ENCODE measurements at places on chromosomes 7 and 10.

- no peak for DNase-seq
Measured at GRCh38 chr10:1462521-1462920, 274.8 kb downstream of the ADARB2 start.

DNA sequence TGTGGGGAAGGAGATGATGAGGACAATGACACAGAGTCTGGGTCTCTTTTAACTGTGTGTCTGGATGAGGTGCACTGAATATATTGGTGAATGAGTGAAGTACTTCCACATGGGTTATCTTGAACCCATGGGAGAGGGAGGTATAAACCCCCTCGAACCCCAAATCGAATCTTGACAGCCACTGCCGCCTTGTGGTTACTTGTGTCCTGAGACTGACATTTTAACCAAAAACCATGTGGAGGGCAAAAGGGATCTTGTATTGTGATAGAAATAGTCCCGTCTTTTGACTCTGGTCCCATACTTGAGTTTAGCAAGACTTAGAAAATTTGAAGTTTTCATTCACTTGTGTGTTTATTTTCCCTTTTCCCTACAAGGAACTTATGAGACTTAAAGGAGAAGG, 283.3 kb downstream of the PHTF2 start:
- DNase-seq, result no peak

- no peak for DNase-seq
Measured at GRCh38 chr7:10940704-10941355, 32.8 kb upstream of the PHF14 start.

GRCh38 chr10:132104471-132105301, 38.9 kb downstream of the JAKMIP3 start:
- DNase-seq, result no peak

DNA sequence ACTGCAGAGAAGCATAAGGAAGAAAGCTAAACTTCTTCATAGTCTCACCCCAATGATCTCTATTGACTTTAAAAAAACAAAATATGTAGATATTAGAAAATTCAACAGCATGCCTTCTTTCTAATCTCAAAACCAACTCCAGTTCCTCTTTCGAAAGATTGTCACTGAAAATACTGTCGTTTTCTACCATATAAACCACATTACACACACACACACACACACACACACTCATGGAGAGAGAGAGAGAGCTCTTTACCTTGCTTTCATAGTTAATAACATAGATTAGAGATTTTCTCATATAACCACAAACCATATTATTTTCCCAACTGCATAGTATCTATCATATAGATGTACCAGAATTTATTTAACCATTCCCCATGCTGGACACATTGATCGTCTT, 296.2 kb upstream of the MGMT start:
- no peak for DNase-seq

DNA sequence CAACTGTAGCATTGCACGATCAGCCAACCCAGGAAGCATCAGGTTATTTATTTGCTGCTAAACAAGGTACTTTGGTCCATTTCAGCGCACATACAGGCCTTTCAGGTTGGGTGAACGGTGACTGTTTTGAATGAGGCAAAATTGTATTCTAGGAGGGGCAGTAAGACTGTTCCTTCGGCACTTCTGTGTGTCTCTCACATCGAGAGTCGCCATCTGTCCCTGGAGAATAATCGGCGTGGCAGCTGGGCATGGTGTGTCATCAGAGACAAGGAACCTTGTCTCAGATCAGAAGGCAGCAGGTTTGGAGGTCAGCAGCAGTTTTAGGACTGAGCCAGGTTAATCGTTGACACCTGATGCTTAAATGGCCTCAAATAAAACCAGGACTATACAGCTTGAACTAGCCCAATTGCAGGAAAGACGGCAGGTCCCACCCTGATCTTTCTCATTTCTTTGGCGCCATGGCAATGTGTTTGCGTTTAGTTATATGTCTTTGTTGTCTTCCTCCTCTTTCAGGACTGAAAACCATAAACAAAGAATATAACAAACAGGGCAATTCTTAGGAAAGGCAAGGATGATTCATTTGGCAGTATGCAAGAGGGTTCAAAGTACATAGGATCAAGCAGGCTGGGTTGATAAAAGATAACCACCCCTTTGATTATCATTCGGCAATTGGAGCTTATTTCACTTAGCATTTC, 92.0 kb upstream of the PRR15 start:
- DNase-seq, result no peak

DNA sequence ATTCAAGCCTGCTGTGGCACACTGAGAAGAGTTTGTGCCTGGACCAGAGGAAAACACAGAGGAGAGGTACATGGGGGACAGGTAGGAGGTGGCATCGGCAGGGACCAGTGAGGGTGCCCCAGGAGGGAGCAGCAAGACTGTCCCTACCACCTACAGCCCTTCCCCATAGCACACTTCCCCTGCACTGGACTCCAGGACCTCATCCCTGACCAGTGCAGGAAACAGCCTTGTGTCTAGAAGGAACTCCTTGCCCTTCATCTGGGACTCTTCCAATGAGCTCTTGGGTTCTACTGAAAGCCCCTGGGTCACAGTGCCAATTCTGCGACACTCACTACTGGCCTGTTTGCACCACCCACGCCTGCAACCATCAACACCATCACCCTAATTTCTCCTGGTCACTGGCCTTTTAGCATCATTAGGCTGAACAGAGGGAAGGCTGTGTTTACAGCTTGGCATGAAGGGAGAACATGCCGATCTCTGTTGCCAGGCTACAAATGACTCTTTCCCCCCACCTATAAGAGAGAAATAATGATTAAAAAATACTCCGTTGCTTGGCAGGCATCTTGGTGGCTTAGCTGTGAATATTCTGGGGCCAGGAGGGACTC, 371.9 kb upstream of the ZMIZ1 start:
- no peak for DNase-seq

DNA sequence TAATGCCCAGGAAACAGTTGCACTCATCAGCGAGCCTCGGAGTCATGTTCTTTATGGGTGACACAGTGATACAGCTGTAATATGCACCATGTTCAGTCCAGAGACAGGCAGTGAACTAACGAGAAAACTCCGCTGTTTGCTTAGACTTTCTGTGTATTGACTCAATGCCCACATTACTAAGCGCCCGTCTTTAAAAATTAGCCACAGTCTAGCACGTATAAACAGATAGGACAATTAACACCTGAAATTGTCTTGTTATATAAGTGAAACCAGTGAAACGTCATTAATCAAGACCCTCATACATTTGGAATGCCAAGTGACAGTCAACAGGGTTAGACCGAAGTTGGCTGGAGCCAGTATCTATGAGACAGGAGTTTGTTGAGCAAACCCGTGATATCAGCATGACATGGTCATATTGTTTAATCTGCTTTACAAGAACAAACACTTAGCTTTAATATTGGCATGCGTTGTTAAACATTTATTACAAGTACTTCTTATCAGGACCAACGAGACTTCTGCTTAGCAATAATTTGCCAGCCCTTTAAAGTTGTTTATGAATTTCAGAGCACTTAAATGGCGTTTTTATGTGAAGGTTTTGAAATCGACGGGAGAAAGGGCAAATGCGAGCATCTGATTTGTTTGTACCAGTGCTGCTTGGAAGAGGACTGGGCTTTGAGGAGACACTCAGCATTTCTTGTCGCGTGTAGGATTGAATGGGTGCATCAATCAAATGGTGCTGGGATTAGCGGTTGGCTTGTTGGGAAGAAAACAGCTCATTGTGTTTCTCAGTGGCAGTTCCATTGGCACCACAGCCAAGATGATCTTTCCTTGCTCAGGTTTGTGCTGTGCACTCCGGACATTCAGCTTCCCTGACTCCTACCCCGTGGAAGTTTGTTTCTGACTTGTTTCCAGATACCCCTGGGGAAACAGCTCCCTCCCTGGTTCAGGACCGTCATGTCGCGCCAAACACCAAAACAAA, 56.3 kb downstream of the CAMK1D start:
- no peak for DNase-seq

DNA sequence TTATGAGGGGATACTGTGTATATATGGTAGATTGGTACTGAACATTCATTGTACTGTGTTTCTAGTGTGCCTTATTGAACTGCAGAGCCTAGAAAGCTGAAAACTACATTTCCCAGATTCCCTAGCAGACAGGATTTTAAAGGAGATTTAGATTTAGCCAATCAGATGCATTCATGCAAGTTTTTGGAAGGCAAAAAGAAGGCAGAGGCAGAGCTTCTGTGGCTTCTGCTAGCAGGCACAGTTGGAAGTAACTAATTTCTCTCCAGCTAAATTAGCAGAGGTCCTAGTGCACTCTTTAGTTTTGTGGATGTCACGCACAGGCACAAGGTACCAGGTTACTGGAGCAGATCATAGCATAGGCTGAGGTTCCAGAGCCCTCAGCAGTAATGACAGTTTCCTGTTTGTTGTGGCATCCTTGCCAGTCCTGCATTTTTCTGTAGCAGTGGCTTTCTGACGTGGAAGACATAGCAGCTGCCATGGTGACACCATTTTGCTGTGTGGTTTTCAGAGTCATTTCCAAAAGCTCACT, 83.7 kb upstream of the CCDC71L start:
- no peak for DNase-seq

GRCh38 chr10:52574697-52575096, 197.9 kb downstream of the MBL2 start:
- no peak for DNase-seq

DNA sequence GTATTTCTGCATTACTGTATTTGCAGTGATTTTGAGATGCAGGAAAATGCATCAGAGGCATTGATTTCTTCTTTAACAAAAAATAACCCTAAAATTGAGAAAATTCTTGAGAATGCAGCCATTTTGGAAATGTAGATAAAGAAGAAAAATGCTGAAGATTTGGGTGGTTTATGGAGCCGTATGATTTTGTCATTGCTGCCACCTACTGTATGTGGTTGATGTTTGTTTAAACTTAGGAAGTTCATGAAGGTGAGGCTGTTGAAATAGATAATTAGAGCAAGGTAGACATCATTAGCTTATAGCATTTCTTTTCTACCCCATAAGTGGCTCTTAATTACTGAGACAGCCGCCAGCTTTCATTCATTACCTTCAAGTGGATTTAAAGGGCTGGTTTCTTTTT, 92.1 kb upstream of the SAMD8 start:
- no peak for DNase-seq

DNA sequence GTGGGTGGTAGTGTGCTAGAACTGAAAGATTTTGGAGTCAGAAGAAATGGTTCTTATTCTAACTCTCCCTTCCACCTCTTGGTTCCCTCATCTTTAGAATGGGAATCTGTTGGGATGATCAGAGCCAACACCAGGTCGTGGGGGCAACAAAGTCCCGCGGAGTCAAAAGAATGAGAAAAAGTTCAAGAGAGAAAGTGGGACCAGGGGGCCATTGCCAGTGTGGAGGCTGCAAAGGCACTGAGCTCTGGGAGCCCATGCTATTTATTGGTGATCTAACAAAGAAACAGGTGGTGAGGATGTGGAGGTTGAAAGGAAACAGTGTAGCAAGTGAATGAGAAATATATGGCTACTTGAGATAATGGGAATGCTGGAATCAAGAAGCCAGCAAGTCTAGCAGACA, 29.4 kb downstream of the AGAP4 start:
- DNase-seq, result no peak

DNA sequence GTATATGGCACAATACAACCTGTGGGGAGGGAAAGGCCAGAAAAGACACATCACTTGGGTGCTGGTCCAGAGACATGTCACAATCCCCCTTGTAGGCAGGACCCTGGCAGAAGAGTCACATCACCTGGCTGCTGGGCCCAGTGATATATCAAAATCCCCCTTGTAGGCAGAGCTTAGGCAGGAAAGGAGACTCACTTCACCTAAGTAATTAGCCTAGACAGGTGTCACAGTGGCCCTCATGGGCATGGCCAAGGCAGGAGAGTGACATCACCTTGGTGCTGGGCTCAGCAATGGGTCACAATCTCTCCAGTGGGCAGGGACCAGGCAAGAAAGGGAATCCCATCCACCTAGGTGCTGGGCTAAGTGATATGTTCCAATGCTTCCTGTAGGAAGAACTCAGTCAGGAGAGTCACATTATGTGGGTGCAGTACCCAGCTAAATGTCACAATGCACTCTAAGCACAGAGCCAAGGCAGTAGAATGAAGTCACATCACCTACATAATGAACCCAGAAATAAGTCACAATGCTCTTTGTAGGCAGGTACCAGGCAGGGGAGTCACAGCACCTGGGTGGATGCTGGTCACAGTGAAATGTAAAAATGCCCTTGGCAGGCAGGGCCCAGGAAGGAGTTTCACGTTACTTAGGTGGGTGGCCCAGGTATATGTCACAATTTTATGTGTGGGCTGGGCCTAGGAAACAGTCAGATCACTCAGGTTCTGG, 18.9 kb upstream of the ZNF736 start:
- DNase-seq, result no peak

- DNase-seq, result no peak
Measured at GRCh38 chr10:7707102-7707501, 4.0 kb downstream of the ITIH2 start.

- DNase-seq, result no peak
Measured at GRCh38 chr7:81506609-81507008, 263.2 kb downstream of the HGF start.

DNA sequence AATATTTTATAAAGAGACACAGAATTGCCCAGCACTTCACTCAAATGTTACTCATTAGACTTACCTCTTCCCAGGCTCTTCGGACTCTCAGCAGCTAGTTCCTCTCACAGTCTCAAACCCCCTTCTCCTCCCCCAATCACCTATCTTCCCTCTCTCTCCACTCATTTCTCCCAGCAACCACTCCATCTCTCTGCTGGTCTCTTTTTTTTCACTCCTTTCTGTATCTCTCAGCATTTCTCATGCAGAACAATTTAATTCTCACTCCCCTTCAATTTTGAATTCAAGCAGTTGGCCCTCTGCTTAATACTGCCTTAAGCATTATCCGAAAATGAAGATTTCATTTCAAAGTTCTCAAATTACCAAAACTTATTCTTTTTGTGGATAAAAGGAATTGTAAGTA, 34.4 kb upstream of the CAV2 start:
- DNase-seq, result no peak

DNA sequence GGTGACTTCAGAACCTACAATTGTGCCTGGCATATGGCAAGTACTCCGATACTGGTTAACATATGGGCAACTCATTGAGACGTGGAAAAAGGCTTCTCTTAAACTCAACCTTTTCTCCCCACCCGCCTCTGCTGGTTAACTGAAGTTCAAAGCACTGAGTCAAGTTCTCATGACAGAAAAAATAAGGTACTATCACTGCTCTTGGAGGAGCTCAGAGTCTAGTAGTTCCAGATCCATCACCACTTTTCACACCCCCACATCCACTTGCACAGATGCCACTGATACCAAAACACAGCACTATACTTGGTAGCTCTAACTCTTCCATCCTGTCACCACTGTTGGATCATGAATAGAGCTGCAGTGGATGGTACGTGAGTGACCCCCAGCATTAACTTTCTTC, 36.2 kb downstream of the CCDC6 start:
- DNase-seq, result no peak

- no peak for DNase-seq
Measured at GRCh38 chr7:78510580-78511188, 712.1 kb downstream of the PHTF2 start.

DNA sequence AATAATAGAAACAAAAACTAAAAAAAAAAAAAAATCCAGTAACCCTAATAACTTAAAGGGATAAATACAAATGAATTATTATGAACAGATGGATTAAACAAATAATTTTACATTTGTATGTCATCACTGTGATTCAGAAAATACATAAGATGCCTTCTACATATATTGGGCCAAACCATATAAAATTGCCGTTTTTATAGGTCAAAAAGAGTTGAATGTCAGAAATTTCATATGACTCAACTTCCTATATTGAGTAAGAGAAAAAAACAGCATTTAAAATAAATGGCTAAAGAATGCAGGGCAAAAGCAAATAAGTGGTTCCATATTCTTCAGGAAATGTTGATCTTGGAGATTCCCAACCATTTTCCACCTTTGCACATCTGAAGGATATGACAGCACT, 9.4 kb downstream of the SLC35B4 start:
- DNase-seq, result no peak
